ENCODE measurements at places on chromosomes 5 and 9.

DNA sequence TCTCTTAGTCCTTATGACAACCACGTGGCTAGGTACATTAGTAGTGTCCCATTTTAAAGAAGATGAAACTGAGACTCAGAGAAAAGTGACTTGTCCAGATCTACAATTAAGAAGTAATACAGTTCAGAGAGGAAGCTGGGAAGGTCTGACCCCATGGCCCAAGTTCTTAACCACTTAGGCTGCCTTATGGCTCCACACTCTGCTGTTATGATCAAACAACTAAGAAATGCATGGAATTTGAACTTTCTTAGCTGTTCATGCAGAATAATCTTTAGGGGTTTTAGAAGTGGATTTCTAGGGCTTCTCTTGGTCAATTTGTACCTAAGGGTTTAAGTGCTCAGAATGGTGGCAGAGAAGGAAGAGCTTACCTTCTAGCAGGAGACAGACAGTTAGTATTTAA is 128.0 kb upstream of the MSX2 start:
- DNase-seq = peak; percentile 74

GRCh38 chr5:115749016-115749415 is 67.4 kb downstream of the CDO1 start:
- no peak for DNase-seq

DNA sequence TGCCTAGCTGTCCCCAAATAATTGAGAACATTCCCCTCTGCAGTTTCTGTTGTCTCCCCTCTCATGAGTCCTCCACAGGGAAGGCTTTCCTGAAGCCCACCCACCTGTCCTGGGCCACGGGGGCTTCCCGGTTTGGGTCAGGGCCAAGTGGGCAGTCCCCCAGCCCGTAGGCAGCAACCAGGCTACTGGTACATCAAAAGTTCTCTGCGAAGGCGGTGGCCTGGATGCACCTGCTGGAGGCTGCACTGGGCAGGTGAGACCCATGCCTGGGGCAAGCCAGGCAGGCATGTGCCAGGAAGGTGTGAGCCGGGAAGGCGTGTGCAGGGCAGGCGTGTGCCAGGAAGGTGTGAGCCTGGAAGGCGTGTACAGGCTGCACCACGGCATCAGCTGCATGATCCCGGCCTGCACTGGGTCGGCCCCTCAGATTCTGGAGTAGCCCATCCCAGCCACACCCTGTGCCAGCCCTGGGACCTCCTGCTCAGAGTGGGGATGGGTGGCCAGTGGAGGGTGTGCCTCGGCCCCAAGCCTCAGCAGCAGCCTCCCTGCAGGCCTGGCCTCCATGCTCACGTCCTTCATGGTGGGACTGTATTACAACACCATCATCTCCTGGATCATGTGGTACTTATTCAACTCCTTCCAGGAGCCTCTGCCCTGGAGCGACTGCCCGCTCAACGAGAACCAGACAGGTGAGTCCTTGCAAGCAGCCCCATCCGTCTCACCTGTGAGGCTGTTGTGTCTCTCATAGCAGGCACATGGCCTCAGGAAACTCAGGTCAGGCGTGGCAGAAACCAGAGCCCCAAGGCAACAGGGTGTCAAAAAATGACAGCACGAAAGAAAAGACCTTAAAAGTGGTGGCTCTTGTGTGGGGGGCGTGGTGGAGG is 8.7 kb downstream of the SLC6A19 start:
- no peak for DNase-seq

GRCh38 chr9:34662526-34663302 is at the start of gene CCL27:
Gene CCL27, minus strand, starts transcription at chr9:34662657. Its CDS starts 24 bp downstream, at chr9:34662633.
- DNase-seq = no peak

GRCh38 chr5:132334812-132335211 is 34.7 kb upstream of the SLC22A5 start:
- no peak for DNase-seq

DNA sequence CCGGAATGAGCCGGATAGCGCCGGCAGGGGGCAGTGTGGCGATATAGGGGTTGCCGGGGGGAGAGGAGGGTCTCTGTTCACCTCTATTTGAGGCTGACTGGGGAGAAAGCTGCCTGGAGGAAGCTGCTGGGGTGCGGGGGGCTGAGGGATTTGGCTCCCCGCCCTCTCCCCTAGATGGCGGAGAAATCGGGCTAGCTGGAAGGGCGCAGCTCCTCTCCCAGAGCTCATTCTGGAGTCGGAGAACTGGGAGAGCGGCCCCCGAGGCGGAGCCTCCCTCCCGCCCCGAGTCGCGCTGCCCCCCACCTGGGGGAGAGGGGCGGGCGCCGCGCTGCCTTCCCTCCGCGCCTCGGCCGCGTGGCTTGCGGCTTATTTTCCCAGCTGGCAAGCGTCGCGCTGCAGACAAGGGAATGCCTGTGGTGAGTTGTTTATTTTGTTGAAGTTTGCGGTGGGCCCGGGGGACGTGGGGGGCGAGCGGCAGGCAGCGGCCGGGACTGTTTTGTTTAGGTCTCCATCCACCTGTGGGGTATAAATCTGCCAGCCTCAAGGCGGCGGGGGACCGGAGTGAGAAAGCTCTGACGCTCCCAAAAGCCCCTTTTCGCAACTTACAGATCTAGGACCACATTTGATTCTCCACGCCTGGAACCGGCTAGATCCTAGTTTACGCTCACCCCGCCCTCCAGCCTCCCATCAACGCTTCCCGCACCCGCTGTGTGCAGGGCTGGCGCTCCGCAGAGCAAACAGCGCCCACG is 4.1 kb upstream of the RGMB start:
- peak; percentile 81 for DNase-seq

Measured in EH (cell line).